ENCODE measurements at places on chromosomes 4 and X.

DNA sequence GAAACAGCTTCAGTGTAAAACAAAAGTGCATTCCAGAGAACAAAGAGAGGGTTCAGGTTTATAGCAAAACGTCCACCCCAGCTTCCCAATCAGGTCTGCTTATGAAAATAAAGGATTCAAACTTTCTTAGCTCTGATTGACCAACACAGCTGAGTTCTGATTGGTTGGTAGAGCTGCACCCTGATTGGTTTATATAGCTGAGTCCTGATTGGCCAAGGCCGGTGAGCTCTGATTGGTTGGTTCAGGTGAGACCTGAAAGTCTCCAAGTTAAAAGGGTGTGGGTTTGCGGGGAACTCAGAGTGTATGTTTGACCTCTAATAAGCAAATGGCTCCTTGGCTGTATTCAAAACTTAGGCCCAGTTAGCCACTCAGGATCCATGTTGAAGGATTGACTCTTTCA, 20.9 kb downstream of the CLRN2 start:
- DNase-seq: no peak

GRCh38 chrX:136825771-136826170, 45.0 kb upstream of the ARHGEF6 start:
- DNase-seq: no peak

DNA sequence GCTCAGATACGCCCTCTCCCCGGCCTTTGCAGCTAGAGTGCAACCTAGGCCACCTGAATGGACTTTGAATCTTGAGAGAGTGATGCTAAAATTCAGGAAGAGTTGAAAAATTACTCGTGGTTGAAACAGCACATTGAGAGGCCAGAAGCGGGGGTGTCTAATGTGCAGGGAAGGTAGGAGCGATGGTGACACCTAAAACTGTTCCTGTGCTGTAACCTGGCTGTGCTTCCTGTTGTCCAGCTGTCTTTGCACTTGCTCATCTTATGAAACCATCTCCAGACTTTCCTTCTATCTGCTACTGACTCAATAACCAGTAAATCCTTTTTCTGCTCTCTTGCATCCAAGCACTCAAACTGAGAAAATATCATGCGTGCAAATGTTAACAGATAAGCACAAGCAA, 106.4 kb upstream of the RPS6KA3 start:
- DNase-seq: no peak

DNA sequence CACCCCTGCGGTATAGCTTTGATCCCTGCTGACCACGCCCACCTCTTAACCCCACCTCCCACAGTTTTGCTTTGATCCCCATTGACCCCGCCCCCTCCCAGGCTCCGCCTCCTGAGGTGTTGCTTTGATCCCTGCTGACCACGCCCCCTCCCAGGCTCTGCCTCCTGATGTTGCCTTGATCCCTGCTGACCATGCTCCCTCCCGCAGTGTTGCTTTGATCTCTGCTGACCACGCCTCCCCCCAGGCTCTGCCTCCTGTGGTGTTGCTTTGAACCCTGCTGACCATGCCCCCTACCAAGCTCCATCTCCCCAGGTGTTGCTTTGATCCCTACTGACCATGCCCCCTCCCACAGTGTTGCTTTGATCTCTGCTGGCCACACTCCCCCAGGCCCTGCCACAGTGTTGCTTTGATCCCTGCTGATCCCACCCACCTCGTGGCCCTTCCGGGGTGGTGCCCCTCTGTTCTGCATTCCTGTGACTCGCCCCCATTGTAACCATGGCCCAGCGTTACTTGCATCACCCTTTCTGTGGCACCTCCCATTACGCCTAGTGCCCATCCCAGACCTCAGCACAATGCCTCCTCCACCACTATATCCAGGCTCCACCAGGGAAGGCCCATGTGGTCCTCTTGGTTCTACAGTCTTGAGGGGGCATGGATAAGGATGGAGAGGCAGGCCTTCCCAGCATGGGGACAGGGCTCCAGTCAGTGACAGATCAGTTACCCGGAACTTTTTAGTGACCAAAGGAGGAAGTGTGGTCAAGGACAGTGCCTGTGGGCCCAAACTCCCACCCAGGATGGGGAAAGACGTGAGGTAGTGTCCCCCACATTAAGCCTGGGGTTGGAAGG, 70.8 kb downstream of the ADRA2C start:
- no peak for DNase-seq

GRCh38 chrX:114134465-114134864, 449.4 kb upstream of the HTR2C start:
- DNase-seq: peak; percentile 3

DNA sequence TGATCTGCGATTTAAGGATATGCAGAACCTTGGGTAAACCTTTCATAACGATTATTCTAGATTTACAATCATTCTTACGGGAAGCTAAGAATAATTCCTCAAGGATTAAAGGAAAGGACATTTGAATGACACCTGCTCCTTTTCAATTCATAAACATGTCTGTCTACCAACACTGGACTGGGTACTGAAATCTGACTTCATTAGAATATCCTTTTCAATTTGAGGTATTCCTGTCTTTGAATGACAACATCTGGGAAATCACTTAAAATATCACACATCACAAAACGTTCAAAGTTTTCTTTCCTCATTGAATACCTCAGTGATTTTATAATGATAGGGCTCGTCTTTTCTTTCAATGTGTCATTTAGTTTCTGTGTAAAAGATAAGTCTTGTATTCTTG, 87.7 kb downstream of the CFAP47 start:
- no peak for DNase-seq

GRCh38 chr4:76293772-76294171, 12.8 kb upstream of the STBD1 start:
- no peak for DNase-seq

GRCh38 chrX:121320441-121320840, 273.0 kb downstream of the GLUD2 start:
- DNase-seq: no peak

Measured in mesenchymal stem cell (in vitro differentiated cells and primary cell).